ENCODE measurements at places on chromosomes 2 and 18. TPM values are rescaled to one million over a fixed set of nuclear protein-coding genes. Genes with fewer than 3 reads are reported as not detected.

Gene SRD5A2
- total RNA-seq: not detected

Gene MAP3K20
- total RNA-seq: 35.4 TPM

Gene SIX3
- 0.32 TPM for total RNA-seq

Gene SNORC
- total RNA-seq: 8.1 TPM

Gene REG3A
- not detected for total RNA-seq

Gene RIT2
- total RNA-seq: not detected

Gene HNMT
- 0.85 TPM for total RNA-seq

Gene CYS1
- 1.4 TPM for total RNA-seq

Gene SLC9A2
- total RNA-seq: 3.1 TPM

Gene PPP1R1C
- 3.3 TPM for total RNA-seq

Gene HES6
- total RNA-seq: 13.9 TPM

Gene PROKR1
- total RNA-seq: not detected

Gene B3GNT7
- total RNA-seq: 2.6 TPM

Gene FAM228A
- not detected for total RNA-seq

Gene TUBA4B
- total RNA-seq: 0.26 TPM

Gene ATP6V1B1
- total RNA-seq: 0.32 TPM

Gene PTPRN
- total RNA-seq: 1.2 TPM

Gene TTN
- under 0.01 TPM for total RNA-seq

Gene EVX2
- 0.02 TPM for total RNA-seq

Gene TGFA
- 8.7 TPM for total RNA-seq

Gene VWC2L
- total RNA-seq: not detected

Gene SLC35F6
- 36.2 TPM for total RNA-seq

Data from A549 treated with RU486 at 1 μM for 4 hours (cell line).